Cardiac muscle cell (in vitro differentiated cells and primary cell): ENCODE measurements at places on chromosomes 6 and 20.

DNA sequence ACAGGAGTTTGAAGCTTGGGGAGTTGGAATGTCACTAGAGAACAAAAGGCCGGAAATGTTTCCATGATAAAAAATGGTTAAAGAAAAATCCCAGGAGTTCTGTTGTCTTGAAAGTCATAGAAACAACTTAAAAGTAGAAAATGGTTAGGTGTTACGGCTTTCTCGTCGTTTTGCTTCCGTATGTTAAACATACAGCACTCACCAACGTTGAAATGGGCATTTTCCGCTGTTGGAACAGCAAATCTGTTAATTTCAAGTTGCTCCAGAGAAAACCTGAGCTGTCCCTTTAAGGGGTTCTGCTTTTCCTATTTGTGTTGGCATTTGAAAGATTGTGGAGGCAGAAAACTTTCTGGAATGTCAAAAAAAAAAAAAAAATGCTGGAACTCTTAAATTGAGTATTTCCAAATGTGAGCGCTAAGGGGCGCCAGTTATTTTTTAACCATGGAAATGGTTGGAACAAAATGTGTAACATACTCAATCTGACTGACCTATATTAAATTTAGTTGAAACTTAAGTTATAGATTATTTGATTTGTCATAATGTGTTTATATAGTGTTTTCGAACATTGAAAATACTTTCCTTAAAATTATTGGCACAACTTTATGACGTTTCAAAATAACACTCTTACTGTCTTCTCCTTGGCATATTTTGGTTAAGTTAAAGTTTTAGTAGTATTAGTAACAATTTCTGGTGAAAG, 2.2 kb downstream of the QKI start:
- peaks cover 21% of the 10 kb centered on the region for H3K4me1 ChIP-seq
- H3K36me3 ChIP-seq, result peaks cover 4% of the 10 kb centered on the region
- H3K27me3 ChIP-seq, result no peaks in the 10 kb centered on the region
- H3K4me3 ChIP-seq, result peak overlapping the region; percentile 97
- H3K27ac ChIP-seq, result peak overlapping the region; percentile 99

DNA sequence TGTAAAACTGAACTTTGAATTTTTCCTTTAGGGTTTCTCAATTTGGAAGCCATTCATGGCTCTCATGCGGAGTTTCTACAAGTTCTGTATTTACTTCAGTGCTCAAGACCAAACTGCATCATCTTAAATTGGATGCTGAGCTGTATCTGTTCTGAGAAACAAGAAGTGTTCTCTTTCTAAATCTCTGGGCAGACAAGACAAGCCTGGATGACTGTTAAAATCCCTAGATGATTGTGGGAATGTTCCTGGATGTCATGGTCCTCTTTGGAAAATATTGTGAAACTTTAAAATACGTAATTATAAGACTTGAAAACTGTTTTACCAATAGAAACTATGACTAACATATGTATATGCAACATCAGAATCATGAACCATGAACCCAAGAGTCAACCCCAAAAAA, 6.2 kb upstream of the GCM1 start:
- no peak overlapping the region for H3K27ac ChIP-seq
- H3K36me3 ChIP-seq, result no peaks in the 10 kb centered on the region

GRCh38 chr20:38870733-38871559, 55.3 kb upstream of the FAM83D start:
- no peak overlapping the region for H3K27ac ChIP-seq
- H3K27me3 ChIP-seq, result no peaks in the 10 kb centered on the region
- no peaks in the 10 kb centered on the region for H3K36me3 ChIP-seq

DNA sequence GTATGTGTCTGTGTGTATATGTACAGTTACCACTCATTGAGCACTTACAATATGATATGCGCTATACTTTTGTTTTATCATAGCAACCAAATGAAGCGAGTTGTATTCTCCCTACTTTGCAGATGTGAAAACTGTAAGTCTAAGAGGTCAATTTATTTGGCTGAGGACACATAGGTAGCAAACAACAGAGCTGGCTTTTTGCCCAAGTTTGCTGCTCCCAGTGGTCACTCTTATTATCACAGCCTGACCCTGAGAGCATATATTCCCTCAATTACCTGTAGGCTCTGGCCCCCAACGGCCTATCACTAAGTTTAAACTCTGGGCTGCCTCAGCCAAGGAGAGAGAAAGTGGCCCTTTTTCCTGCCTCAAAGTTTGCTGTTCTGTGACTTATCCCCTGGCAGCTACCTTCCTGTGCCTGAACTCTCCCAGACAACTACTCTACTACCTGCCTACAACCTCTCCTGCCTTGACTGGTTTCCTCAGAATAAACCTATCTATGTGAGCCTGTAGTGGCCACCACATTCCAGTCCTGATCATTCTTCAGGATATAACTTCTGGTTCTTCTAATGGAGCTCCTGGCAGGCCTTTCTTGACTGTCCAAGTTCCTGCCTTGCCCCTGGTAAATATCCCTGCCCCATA, 221.8 kb downstream of the FRK start:
- no peaks in the 10 kb centered on the region for H3K27me3 ChIP-seq
- peak; percentile 33 for DNase-seq
- H3K4me1 ChIP-seq, result no peaks in the 10 kb centered on the region

DNA sequence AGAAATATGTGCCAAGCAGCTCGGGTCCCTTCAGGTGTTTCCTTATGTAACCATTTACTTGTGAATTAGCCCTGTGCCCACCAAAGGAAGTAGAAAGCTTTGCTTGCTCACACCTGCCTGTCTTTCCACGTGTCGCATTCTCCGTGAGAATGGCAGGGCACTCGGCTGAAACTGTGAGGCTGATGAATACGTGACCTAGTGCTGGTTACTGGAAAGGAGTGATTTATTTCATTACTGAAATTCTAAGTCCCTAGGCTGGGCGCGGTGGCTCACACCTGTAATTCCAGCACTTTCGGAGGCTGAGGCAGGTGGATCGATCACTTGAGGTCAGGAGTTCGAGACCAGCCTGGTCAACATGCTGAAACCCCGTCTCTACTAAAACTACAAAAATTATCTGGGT, 45.9 kb upstream of the TULP1 start:
- no peaks in the 10 kb centered on the region for H3K27me3 ChIP-seq
- DNase-seq, result no peak
- no peak overlapping the region for H3K27ac ChIP-seq
- H3K4me3 ChIP-seq, result no peak overlapping the region

GRCh38 chr20:49578436-49578835, 10.5 kb upstream of the PTGIS start:
- DNase-seq, result no peak
- H3K36me3 ChIP-seq, result no peaks in the 10 kb centered on the region
- H3K4me1 ChIP-seq, result no peaks in the 10 kb centered on the region
- H3K4me3 ChIP-seq, result no peak overlapping the region

DNA sequence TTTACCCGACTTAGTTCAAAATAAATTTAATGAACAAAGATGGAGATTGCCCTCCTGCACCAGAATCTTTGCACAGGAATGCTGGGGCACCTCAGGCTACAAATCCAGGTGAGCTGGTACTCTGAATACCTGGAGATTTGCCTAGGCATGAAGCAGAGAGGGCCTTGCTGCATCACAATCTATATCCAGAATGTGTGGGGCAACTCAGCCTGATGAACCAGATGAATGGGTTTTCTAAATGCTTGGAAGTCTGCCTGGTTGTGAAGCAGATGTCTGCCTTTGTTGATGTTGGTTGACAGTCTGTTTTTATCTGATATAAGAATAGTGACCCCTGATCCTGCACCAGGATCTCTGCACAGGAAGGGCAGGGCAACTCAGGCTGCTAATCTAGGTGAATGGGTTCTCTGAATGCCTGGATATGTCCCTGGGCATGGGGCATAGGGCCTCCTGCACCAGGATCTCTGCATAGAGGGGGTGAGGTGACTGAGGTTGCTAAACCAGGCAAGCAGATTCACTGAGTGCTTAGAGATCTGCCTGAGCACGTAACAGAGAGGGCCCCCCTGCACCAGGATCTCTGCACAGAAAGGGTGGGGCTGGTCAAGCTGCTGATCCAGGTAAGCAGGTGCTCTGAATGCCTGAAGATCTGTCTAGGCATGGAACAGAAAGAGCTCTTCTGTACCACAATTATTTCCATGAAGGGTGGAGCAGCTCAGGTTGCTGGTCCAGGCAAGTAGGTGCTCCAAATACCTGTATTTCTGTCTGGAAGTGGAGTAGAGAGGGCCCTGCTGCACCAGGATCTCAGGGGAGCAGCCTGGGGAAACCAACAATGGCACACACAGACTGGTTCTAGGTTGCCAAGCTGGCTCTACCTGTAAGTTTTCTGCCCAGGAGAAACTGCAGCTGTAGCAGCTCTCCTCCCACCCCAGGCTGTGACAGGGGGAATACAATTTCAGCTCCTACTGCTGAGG, 437.5 kb downstream of the MMUT start:
- H3K36me3 ChIP-seq, result no peaks in the 10 kb centered on the region
- no peak overlapping the region for H3K27ac ChIP-seq
- H3K4me1 ChIP-seq, result no peaks in the 10 kb centered on the region
- no peaks in the 10 kb centered on the region for H3K27me3 ChIP-seq

DNA sequence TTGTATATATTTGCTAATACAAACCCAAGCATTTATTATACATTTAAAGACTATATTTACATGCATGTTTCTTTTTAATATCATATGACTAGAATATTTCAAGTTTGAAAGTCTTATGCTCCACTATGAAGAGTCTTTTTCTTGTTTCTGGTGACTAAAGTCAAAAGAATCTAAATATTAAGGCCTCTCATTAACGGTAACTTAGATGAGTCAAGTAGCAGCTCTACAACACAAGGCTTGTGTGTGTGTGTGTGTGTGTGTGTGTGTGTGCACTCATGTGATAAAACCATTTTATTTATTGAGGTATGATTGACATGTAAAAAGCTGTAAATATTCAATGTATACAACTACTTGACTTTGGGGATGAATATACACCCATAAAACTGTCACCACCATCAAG, 275.6 kb downstream of the TFAP2B start:
- no peaks in the 10 kb centered on the region for H3K27me3 ChIP-seq
- H3K27ac ChIP-seq, result no peak overlapping the region
- H3K4me3 ChIP-seq, result no peak overlapping the region
- H3K36me3 ChIP-seq, result no peaks in the 10 kb centered on the region
- no peaks in the 10 kb centered on the region for H3K4me1 ChIP-seq
- no peak for DNase-seq

- no peak overlapping the region for H3K4me3 ChIP-seq
- DNase-seq, result no peak
- no peaks in the 10 kb centered on the region for H3K36me3 ChIP-seq
- H3K4me1 ChIP-seq, result no peaks in the 10 kb centered on the region
These were observed 118.3 kb upstream of the FBXL4 start for GRCh38 chr6:99066044-99066443.

- H3K27me3 ChIP-seq, result no peaks in the 10 kb centered on the region
- H3K27ac ChIP-seq, result no peak overlapping the region
- DNase-seq, result no peak
These were observed 223.4 kb upstream of the FOXA2 start for GRCh38 chr20:22807646-22808244.

DNA sequence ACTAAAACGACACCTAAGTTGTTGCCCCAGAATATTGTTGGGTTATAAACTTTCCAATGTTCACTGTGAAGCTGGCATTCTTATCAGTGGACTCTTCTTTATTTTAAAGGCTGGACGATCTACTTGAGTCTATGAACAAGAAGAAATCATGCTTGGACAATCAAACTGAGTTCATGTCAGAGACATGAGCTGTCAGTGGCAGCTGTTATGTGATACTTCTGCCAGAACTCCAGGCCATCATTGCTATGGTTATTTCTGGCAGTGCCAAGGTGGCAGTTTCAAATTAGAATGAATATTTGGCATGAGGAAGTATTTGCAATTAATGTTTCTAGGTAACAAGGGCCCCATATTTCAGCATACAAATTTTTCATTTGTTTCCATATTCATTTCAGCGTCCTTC, 417.3 kb downstream of the LMBRD1 start:
- no peak overlapping the region for H3K4me3 ChIP-seq
- H3K27me3 ChIP-seq, result no peaks in the 10 kb centered on the region
- no peak overlapping the region for H3K27ac ChIP-seq
- H3K36me3 ChIP-seq, result no peaks in the 10 kb centered on the region
- peaks cover 4% of the 10 kb centered on the region for H3K4me1 ChIP-seq

DNA sequence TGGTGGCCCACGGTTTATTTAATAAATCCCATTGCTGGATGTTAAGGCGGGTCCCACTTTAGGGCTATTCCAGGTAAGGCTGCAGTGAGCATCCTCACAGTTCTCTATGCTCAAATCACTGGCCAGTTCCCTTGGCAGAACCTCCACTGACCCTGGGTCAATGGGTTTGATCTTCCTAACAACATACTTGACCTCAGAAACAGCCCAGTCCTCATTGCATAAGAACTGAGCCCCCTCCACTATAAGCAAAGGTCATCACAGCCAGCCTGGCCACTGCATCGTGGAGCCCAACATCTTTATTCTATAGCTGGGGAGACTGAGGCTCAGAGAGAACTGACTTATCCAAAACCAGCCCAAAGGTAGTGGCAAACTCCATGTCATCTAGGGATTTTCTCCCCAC, 4.3 kb upstream of the BPIFB1 start:
- H3K27me3 ChIP-seq, result no peaks in the 10 kb centered on the region
- H3K4me1 ChIP-seq, result no peaks in the 10 kb centered on the region

DNA sequence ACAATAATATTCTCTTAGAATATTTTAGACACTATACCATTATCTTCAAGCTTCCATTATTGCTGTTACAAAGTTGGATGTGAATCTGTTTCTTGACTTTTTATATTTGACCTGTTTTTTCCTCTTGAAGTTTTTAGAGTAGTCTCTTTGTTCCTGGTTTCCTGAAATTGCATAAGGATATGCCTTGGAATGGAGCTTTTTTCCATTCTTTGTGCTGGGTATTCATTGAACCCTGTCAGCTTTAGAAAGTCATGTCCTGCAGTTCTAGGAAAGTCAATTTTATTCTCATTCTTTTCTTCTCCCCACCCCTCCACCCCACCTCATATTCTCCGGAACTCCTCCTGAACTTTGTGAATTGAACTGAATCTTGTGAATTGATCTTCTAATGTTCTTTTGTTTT, 92.4 kb upstream of the FOXO3 start:
- no peaks in the 10 kb centered on the region for H3K36me3 ChIP-seq
- no peak overlapping the region for H3K4me3 ChIP-seq
- no peaks in the 10 kb centered on the region for H3K4me1 ChIP-seq
- DNase-seq, result no peak
- no peaks in the 10 kb centered on the region for H3K27me3 ChIP-seq

GRCh38 chr6:145789443-145789842, 25.2 kb downstream of the FBXO30 start:
- H3K27me3 ChIP-seq, result no peaks in the 10 kb centered on the region
- no peak overlapping the region for H3K4me3 ChIP-seq
- H3K27ac ChIP-seq, result no peak overlapping the region
- H3K36me3 ChIP-seq, result peaks cover 8% of the 10 kb centered on the region

- no peaks in the 10 kb centered on the region for H3K27me3 ChIP-seq
- no peaks in the 10 kb centered on the region for H3K36me3 ChIP-seq
- peaks cover 34% of the 10 kb centered on the region for H3K4me1 ChIP-seq
- no peak overlapping the region for H3K4me3 ChIP-seq
- peak overlapping the region; percentile 31 for H3K27ac ChIP-seq
These were observed 75.1 kb upstream of the ATXN1 start for GRCh38 chr6:16836144-16836981.

- no peaks in the 10 kb centered on the region for H3K27me3 ChIP-seq
- no peaks in the 10 kb centered on the region for H3K36me3 ChIP-seq
- no peak overlapping the region for H3K4me3 ChIP-seq
- H3K4me1 ChIP-seq, result peaks cover 10% of the 10 kb centered on the region
- DNase-seq, result peak; percentile 24
These were observed 198.7 kb downstream of the RIMS1 start for GRCh38 chr6:72084992-72085569.

- peak; percentile 94 for DNase-seq
- H3K27me3 ChIP-seq, result no peaks in the 10 kb centered on the region
- no peak overlapping the region for H3K4me3 ChIP-seq
- H3K4me1 ChIP-seq, result peaks cover 6% of the 10 kb centered on the region
- H3K27ac ChIP-seq, result no peak overlapping the region
- H3K36me3 ChIP-seq, result no peaks in the 10 kb centered on the region
These were observed 275.1 kb downstream of the CDC5L start for GRCh38 chr6:44662461-44663121.

GRCh38 chr6:107819964-107820337, 4.2 kb downstream of the SCML4 start:
- peaks cover 21% of the 10 kb centered on the region for H3K4me1 ChIP-seq
- H3K27ac ChIP-seq, result no peak overlapping the region
- no peaks in the 10 kb centered on the region for H3K27me3 ChIP-seq
- no peaks in the 10 kb centered on the region for H3K36me3 ChIP-seq
